ENCODE measurements at places on chromosomes 11 and 22.

DNA sequence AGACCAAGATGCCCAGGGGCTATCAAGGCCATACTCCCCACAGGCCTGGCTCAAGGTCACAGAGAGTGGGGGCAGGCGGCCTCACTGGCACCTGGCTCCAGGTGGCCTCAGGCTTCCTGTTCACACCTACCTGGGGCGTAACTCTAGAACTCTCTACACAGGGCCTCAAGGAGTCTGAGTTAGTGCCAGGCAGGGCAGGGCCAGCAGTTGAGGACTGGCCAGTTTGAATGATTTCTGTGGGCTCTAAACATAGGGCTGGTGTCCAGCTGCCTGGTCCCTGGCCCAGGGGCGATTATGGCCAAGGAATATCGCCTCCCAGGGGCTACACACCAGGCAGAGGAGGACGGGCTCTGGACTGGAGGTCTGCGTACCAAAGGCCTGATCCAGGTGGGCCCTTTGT is 79.2 kb downstream of the WNT7B start:
- DNase-seq = no peak

DNA sequence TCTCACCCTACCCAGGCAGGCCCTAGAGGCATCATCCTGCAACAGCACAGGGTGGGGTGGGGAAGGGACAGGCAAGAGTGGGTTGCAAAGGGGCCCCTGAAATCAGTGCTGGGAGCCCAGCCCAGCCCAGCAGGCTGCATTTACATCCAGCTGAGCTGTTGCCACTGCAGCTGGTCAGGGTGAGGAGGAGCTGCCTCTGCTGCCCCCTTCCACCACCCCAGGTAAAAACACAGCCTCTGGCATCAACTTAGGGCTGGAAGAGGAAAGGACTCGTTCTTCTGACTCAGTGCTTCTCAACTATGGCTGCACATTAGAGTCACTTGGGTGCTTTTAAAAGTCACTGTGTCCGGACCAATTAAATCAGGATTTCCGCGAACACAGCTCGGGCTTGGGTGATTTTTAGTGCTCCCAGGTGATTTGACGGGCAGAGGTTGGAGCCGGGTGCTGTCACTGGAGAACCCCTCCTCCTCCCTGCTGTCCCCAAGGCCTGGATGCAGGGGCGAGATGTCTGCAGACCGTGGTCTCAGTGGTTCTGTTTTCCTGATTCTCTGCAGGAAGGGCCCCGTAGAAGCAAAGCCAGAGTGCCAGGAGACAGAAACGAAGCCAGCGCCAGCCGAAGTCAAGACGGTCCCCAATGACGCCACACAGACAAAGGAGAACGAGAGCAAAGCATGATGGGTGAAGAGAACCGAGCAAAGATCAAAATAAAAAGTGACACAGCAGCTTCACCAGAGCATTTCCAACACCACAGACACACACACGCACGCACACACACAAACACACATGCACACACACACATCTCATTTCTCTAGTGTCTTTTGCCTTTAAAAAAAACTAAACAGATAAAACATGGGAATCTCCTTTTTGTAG is 39.4 kb upstream of the TTC12 start:
- DNase-seq = no peak

GRCh38 chr11:60977224-60977623 is 5.7 kb downstream of the CD6 start:
- no peak for DNase-seq

GRCh38 chr11:129968591-129969419 is 33.8 kb downstream of the PRDM10 start:
- DNase-seq = no peak

DNA sequence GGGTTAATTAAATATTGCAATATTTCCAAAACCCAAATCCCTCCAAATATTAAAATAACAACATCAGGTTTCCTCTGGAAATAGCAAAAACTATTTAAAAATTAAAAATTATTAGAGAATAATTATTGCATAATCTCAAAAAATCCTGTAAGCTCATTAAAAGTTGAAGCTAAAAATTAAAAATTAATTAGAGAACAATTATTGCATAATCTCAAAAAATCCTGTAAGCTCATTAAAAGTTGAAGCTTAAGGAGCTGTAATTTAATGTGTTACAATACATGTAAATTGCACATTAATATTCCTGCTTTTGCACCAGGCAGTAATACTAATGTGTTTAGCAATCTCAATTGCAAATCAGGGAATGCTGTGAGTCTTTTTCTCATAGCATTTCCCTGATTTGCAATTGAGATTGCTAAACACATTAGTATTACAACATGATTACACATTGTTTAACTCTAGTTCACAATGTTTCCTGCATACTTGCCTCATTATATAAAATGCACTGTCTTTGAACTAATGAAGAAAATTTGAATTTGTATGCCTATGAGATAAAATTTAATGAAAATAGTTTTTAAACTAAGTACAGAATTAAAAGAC is 247.7 kb downstream of the GUCY1A2 start:
- no peak for DNase-seq

- DNase-seq = no peak
Observed at GRCh38 chr11:121659811-121660210, 207.0 kb upstream of the SORL1-AS1 start.

GRCh38 chr11:8285796-8286195 is 22.1 kb upstream of the LMO1 start:
- no peak for DNase-seq

- no peak for DNase-seq
Observed at GRCh38 chr11:64089915-64090805, 54.4 kb downstream of the FLRT1 start.

- DNase-seq = peak; percentile 72
Observed at GRCh38 chr11:615504-616319, at the start of gene IRF7. TSS of gene IRF7 (minus strand) at chr11:615950. CDS start at chr11:615364, 586 bp downstream.

GRCh38 chr22:23219822-23220484 is 39.6 kb downstream of the BCR start:
- DNase-seq = no peak

GRCh38 chr11:38411149-38411548 is 1813.1 kb upstream of the RAG2 start:
- DNase-seq = no peak

DNA sequence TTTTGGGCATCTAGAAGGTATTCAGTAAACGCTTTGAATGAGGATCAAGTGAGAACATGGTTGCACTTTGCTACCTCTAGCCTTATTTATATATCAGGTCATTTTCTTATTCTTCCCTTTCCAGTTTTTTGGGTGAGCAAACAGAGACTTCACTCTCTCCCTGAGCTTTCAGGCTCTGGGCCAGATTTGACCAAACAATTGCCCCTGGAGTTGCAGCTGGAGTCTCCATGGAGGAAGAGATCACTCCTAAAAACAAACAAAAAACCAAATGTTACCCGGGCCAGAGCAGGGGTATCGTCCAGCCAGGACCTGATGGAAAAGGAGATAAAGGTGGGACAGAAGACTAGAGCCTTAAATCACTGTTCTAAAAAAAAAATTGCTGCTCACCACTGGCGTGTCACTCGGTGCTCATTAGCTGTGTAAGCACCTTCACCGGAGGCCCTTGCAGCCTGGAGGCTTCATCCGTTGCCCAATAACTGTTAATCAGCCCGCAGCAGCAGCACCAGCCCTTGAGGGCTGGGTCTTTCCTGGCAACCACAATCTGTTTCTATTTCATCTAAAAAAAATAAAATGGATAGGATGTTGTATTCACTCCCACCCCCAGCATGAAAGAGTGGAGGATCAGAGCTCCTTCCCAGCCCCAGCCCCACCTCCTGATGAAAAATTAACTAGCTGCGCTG is 125.0 kb downstream of the PKNOX2 start:
- no peak for DNase-seq

DNA sequence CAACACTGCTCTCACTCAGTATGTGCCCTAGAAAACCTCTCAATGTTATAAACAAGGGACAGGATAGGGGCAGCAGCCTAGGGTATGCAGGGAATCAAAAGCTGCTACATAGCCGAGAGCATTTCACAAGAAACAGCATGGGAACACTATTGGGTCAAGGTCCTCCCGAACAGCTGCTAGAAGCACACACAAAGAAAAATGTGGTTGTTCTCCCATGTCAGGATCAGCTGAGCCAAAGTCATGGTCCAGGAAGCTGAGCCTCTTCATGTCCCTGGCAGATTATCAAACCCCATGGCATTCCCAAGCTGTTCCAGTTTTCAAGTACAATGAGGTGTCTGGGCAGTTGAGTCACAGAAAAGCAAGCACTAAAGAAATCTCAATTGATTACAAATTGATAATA is 21.0 kb upstream of the GDPD4 start:
- DNase-seq = no peak

DNA sequence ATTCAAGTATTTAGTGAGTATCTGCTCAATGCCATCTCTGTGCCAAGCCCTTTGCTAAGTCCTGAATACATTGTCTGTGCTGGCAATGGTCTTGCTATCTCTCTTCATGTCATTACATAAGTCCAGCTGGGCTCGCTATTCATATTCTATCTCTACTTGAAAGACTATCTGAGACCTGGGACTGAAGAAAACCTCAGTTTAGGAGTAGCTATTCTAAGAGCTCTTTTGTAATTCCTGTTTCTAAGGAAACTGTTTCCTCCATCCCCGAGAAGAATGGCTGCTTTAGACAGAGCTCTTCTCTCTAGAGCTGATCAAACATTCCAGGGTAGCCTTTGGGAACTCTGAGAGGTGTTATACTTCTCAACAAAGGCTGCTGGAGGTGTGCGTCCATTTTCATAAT is 33.0 kb downstream of the SLC17A6 start:
- no peak for DNase-seq

DNA sequence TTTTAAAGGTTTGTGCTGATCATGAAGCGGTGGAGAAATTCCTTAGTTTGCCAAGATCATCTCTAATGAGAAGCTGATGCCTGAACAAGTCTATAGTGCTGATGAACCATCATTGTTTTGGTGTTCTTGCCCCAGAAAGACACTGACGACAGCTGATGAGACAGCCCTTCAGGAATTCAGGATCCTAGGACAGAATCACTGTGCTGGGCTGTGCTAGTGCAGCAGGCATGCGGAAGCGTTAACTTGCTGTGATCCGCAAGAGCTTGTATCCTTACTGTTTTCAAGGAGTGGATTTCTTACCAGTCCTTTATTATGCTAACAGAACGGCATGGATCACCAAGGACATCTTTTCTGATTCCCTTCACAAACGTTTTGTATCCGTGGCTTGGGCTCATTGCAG is 104.1 kb downstream of the TBC1D22A start:
- no peak for DNase-seq

- no peak for DNase-seq
Observed at GRCh38 chr11:70191495-70192140, 11.5 kb upstream of the FADD start.

GRCh38 chr11:1453611-1454034 is 33.0 kb downstream of the MOB2 start:
- DNase-seq = no peak

DNA sequence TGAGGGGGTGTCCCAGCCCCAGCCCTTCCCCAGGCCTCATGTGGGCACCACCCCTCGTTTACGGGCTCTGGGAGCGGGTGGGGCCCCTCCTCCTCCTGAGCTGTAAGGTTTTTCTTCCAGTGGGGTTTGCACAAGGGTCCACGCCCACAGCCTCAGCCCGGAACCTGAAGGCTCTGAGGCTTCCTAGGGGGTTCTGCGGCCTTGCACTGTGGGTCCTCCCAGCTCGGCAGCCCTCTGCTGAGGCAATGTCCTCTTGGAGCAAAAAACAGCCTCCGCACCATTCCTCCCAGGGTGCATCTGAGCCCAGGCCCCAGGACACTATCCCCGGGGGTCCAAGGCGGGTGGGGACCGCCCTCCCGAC is 14.1 kb downstream of the H19 start:
- DNase-seq = no peak

GRCh38 chr11:73114835-73115220 is 27.3 kb downstream of the FCHSD2 start:
- no peak for DNase-seq

GRCh38 chr11:17460406-17460805 is 16.2 kb downstream of the ABCC8 start:
- no peak for DNase-seq

GRCh38 chr11:103051151-103051801 is 40.7 kb downstream of the DCUN1D5 start:
- no peak for DNase-seq

- no peak for DNase-seq
Observed at GRCh38 chr22:27870234-27871191, 48.5 kb downstream of the PITPNB start.

DNA sequence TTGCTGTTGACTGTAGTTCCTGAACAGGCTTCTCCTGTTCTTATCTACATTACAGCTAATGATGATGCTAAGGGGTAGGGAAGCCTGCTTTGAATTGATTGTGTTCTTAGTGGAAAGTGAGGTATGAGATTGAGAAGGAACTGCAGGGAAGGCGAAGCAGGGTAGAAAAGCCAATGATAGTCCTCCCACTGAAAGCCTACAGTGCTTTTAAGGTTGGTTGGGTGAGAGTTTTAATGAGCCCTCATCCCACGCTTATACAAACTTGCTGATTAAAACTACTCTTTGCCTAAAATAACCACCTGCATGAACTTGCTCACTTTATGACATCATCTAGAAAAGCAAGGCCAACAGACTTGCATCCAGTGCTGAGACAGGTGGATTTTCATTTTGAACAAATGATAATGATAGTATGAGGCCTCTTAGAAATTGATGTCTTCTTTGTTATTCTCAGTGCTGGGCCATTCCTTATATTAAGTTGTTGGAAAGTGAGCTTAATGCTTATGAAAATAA is 632.4 kb upstream of the ANO5 start:
- DNase-seq = no peak

DNA sequence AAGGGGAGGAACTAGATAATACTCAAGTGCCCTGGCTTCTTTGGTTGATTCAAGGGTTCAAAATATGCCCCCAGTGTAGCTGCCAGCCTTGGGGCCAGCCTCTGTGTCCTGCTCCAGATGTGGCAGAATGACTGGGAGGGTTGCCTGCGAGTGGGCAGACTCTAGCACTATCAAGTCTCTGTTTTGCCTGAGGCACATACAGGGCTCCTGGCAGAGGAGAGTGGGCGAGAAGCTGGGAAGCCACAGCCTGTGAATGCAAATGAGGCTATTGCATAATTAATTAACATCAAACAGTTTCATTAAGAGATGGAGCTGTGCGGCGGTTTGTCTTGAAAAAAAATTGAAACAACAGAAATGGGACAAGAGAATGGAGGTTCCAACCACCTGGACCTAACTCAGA is 50.8 kb downstream of the BUD13 start:
- no peak for DNase-seq

GRCh38 chr11:102225689-102226568 is 91.4 kb upstream of the BIRC3 start:
- no peak for DNase-seq

DNA sequence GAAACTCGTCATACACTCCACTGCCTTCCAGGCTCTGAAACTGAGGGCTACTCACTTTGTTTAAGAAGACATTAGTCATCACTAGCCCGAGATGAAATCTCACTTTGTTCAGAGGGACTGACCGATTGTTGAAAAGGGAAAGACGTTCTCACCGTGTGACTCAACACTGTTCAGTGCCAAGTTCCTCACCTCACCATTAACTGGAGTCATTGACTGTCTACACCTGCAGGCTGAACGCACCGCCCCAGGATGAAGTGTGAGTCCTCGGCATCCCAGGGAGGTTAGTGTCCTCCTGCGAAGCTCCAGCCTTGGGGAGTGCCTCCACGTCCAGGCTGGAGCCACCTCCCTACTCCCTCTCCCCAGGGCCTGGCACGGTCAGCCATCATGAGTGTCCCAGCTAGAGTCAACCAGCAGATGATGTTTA is 30.4 kb downstream of the FADD start:
- DNase-seq = no peak

GRCh38 chr22:27466229-27466628 is 335.3 kb downstream of the MN1 start:
- no peak for DNase-seq

- no peak for DNase-seq
Observed at GRCh38 chr11:102712137-102712536, 6.6 kb upstream of the MMP27 start.
